Cerebellar cortex (tissue), 1 donor: ENCODE measurements at places on chromosomes 2 and 18.

DNA sequence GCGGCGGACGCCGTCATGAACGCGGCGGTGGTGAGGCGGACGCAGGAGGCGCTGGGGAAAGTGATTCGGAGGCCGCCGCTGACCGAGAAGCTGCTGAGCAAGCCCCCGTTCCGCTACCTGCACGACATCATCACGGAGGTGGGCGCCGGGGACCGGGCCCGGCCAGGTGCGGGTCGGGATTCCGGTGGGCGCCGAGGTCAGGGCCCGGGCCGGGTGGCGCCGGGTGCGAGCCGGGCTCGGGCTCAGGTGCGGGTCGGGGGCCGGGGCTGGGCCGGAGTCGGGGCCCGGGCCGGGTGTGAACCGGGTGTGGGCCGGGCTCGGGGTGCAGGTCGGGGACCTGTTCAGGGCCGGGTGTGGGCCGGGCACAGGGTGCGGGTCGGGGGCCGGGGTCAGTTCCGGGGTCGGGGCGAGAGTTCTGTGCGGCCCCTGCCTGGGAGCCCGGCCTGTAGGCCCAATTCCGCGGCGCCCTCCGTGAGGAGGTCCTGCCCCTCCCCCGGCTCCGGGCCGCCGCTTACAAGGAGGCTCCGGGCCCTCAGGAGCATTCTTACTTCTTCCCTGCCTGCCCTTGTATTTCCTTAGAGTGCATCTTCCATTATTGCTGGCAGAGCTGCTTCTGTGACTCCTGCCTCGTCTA, 447 bp downstream of the TRAF3IP1 start:
- DNase-seq: no peak

GRCh38 chr2:19209575-19210341, 148.7 kb downstream of the OSR1 start:
- DNase-seq: no peak

DNA sequence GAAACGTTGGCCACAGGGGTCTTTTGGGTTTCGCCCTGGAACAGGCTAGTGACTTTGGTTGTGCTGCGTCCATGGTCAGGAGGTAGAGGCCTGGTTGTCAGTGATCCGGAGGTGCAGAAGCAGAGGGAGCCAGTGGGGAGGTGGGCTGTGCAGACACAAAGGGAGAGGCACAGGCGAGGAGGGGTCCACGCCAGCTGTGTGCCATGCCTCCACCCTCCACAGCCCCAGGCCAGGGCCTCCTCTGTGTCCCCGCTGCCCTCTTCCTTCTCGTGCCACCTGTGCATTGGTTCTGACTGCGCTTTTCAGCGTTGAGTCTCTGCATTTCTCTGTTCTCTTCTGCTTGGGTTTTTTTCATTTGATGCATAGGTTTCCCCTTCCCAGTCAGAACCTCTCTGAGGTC, 121.0 kb downstream of the GBX2 start:
- no peak for DNase-seq

DNA sequence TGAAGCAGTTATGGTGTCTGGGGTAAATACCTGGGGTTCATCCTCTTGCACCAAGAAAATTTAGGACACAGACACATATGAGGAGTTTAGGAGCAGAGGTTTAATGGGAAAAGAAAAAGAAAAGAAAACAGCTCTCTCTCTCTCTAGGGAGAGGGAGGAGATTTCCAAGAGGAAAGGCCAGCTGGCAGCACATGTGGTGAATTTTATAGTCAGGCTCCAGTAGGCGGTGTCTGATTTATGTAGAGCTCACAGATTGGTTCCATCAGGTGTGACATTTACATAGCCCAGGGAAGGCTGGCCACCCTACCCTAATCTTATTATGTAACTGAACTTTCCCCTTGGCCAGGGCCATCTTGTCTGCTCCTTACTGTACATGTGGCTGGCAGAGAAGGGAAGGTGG, 297.5 kb upstream of the RGPD4 start:
- no peak for DNase-seq

DNA sequence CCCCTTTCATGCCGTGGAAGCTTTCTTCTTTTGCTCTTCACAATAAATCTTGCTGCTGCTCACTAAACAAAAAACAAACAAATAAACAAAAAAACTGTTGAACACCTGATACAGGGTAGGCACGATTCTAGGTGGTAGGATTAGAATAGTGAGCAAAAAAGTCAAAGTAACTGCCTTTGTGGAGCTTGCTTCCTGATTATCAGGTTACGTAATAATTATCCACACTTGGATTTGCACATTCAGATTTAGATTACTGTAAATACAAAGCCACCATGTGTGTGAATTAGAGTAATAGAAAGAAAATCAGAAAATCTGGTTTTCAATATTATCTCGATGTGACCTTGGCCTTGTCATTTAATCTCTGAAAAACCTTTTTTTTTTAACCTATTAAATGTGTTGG, 307.1 kb downstream of the NRXN1 start:
- no peak for DNase-seq

DNA sequence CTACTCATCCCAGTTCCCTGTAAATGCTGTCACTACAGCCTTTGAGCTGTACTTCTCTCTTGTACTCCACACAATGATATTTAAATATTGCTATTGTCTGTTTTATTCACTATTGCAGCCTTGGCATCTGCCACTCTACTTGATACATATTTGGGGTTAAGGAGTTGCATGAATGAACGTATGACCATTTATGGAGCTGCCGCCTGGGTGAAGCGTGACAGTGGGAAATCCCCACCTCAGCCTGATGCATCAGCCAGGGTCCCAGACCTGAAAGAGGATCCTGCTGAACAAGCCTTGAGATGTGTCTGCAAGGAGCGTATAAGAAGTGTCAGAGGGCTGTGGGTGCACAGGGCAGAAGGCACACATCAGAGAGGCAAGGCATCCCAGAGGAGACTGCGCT, 39.1 kb downstream of the MRPL35 start:
- DNase-seq: no peak

- DNase-seq: no peak
These were observed 110.9 kb downstream of the RNF144A start for GRCh38 chr2:7027956-7028655.

- DNase-seq: no peak
These were observed 33.9 kb downstream of the MAP4K4 start for GRCh38 chr2:101731221-101732054.

- no peak for DNase-seq
These were observed 24.2 kb downstream of the LDLRAD4 start for GRCh38 chr18:13242797-13243196.

DNA sequence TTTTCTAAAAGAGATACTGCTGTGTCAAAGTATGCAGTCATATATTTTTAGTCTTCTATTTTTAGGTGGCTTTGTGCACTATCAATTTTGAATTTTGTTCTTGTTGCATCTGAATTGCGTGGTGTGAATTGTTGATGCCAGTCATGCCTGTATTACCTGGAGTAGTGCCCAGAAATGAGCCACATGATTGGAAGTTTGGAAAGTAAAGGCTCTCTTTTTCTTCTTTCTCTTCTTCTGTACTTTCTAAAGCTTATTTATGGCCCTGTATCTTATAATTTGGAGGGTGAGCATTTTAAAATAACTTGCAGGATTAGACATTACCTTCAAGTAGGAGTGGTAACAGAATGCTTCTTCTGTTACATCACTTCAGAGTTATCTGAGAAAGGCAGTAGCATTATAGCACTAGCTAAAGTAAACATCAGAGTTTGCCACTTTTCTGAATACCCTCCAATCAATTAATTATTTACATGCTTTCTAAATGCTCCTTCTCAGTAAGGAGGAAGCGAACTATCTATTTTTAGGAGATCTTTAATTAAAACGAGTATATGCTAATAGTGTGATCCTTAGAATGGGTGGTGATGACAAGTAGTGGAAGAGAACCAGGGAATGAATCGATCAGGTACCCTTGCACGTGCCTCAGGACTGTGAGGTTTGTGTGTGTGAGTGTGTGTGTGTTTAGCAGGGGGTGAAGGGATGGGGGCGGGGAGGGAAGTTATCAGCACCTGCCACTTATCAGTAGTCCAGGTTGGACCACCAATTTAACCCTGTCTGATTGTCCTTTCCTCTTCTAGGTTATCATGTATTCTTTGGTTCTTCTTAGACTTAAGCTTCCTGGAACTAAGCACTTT, 112.5 kb downstream of the MAP3K20 start:
- DNase-seq: peak; percentile 11

GRCh38 chr2:165274698-165275097, 35.5 kb downstream of the SCN2A start:
- peak; percentile 100 for DNase-seq

DNA sequence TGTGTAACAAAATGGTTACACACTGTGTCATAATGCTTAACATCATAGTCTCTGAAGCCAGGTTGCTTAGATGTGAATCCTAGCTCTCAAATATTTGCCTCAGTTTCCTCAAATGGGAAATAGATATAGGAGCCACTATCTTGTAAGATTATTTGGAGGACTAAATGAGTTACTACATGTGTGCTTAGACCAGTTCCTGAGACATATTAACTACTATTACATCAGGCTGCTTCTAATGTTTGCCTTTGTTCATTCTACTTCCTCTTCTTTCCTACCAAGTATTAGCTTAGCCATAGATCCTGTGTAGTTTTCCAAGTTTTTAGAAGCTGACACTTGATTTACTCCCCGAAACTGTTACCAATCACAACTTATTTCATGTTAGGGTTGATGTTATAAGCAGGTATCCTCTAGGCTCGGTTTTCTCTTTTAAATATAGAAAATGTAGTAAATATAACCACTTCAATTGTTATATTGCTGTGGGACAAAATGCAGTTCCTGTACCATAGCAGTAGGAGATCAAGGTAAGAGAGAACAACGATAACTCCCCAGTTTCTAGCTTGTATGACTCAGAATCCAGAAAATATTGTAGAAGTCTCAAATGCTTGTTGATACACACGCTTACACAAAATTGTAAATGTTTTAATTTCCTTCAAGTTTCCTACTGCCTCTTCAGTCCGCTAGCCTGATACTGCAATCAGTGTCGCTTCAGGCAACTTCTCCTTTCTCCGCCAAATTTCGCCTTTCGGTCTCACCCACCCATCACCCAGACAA, 751 bp upstream of the DNAJC10 start:
- peak; percentile 21 for DNase-seq

DNA sequence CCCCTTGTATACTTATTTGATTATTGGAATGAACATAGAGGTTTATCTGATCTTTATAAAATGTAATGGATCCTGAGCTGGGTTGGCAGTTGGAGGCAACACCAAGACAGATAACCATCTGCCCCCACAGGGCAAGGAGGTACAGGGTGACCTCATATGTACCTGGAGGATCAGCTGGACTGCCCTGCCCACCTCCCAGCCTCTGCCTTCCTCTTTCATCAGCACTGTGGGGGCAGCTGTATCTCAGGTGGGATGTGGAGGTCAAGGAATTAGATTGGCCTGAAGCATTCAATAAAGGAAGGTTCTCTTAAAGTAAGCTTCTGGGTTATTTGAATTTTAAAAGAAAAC, 92.6 kb downstream of the LYPD6 start:
- no peak for DNase-seq

GRCh38 chr2:176682278-176682677, 413.0 kb downstream of the MTX2 start:
- DNase-seq: no peak

DNA sequence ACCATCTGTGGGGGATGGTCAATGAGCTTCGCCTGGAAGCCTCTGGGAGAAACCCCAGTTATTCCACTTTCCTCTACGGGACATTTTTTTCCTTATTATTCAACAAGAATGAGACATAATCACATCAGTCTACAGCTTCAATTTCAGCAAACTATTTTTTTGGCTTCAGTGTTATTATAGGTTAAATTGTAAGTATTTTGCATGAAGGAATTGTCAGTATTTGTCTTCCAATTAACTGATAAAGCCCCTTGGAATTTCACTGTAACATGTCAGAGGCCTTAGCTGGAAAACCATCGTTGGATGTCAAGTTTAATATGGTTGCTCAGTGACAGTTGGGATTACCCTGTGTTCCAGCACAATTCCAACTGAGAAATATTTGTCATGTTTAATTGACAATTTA, 480.9 kb upstream of the CHST9 start:
- no peak for DNase-seq

DNA sequence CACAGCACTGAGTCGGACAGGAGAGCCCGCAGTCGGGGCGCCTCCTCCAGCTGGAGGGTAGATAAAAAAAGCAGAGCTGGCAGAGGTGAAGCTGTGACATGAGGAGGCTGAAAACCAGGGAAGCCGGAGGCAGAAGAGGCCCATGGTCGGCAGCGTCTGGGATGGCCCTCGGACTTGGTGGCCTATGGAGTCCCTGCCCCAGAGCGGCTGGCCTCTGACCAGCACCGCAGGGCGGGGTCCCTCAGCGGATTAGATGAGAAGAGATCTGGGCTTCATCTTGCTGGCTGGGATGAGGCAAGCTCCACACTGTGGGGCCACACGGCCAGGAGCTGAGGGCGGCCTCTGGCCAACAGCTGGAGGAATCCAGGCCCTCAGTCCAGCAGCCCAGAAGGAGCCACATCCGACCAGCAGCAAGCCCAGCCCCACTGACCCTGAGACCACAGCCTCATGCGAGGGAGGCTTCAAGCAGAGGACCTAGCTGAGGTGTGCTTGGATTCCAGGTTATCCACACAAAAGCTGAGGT, 174.1 kb downstream of the EIPR1 start:
- no peak for DNase-seq

DNA sequence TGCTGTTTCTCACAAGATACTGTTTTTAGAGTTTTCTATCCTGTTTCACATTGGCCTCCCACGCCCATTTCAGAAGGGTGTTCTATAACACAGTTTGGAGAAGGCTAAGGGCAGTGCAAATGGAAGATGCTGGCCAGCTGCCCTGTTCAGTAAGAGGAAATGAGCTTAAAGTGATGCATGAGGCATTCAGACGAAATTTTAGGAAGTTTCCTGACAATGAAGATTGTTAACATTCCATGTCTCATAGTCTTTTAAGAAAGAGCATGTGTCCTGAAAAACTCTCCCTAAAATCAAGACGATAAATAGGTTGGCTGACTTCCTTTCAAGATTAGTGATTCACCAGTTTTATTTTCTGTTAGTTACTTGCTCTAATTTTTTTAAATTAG, 484.2 kb upstream of the NRP2 start:
- no peak for DNase-seq

- DNase-seq: no peak
These were observed 18.1 kb downstream of the LAPTM4A start for GRCh38 chr2:20033322-20033721.

DNA sequence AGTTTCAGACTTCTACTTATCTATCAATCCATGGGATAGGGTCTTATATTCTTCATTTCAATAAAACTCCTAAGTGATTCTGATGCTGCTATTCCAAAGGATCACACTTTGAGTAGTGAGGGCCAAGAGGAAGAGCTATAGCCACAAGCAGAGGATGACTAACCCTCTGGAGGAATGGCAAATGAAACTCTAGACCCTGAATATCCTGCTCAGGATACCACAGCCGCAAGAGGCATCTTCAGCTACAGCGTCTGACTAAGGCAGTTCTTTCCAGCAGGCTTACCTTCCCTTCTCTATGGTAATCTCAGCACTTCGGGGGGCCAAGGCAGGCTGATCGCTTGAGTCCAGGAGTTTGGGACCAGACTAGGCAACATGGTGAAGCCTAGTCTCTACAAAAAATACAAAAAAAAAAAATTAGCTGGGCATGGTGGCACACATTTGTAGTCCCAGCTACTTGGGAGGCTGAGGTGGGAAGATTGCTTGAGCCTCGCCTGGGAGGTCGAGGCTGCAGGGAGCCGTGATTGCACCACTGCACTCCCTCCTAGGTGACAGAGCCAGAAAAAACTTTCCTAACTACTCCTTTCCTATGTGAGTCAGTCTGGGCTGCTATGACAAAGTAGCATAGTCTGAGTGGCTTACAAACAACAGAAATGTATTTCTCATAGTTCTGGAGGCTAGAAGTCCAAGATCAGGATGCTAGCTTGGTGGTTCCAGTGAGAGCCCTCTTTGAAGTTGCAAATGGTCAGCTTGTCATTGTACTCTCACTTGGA, 371.9 kb downstream of the IRS1 start:
- DNase-seq: no peak

- no peak for DNase-seq
These were observed 114.1 kb upstream of the TEX51 start for GRCh38 chr2:126784621-126785020.
